ENCODE measurements at places on chromosomes 11 and 22.

DNA sequence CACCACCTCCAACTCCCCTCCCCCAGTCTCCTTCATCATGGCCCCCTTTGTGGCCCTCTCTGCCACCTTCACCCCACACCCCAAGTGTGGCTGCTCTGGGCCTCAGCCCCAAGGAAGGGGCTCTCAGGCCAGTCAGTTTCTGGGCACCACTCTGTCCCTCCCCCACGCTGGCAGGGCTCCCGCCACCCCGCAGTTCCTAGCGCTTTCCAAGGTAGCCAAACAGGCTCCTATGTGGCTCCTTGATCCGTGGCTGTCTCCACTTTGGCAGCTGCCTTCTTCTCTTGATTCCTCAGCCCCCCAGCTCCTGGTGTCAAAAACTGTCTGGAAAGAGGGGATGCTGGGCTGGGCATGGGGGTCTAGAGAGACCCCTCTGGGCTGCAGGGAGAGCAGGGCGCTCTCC is 10.4 kb upstream of the CACNA1I start:
- DNase-seq: no peak

GRCh38 chr11:84012171-84012826 is 726.1 kb upstream of the CCDC90B start:
- no peak for DNase-seq

GRCh38 chr22:37904572-37905533 is 1.2 kb upstream of the MICALL1 start:
- DNase-seq: peak; percentile 34

- DNase-seq: no peak
Measured at GRCh38 chr22:31583861-31584485, 78.0 kb downstream of the PISD start.

GRCh38 chr22:26593763-26594162 is 3.8 kb upstream of the TPST2 start:
- no peak for DNase-seq

DNA sequence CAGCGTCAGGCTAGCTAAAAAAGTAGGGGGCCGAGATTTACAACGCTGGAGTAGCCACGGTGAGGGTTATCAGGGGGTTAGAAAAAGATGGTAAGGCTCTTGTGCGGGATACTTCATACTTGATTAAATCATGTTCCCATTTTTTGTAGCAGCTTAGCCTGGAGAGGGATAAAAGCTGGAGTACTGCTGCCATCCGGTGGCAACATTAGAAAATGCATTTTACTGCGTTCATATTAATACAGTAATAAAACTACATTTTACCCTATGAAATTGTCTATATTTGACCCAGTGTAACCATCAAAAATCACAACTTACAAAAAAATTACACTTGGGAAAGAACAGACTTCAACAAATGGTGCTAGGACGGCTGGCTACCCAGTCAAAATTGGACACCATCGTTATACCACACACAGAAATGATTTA is 17.3 kb downstream of the RPUSD4 start:
- DNase-seq: no peak

- DNase-seq: no peak
Measured at GRCh38 chr11:44572884-44573283, 7.4 kb downstream of the CD82 start.

GRCh38 chr11:15737320-15737719 is 619.0 kb downstream of the SOX6 start:
- no peak for DNase-seq

DNA sequence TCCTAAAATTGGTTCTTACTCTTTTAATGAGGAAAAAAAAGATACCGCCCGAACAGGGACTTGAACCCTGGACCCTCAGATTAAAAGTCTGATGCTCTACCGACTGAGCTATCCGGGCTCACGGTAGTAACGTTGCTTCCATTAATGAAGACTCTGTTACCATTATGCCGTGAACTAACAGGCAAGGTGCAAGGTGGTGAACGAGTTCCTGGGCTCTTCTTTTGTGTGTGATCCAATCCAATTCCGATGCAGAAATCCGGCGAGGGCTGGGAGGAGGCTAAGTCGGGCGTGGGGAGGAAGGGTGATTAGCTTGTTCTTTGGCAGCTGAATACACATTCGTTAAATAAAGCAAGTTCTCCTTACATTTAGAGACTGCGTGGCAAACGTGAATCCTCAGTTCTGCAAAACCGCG is 49.0 kb downstream of the OR4D9 start:
- DNase-seq: peak; percentile 83

DNA sequence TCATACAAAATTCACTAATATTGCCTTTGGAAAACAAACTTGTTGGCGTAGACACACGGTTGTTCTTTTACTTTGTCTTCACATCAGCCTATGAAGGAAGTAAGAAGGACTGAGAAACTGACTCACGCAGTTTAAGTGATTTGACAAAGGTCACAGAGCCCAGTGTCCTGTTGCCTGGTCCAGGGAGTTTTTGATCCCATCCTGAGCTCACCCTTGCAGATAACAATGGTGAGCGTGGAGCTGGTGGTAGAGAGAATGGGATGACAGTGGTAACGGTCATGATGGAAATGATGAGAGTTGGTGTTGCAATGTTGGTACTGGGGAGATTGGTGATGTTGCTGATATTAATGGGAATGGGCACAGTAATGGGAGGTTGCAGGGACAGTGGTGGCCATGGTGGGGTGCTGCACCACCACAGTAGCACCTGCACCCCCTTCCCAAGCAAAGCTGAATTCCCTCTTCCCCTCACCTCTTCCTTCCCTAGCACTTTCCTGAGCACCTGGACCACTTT is 22.0 kb downstream of the CREB3L1 start:
- no peak for DNase-seq

DNA sequence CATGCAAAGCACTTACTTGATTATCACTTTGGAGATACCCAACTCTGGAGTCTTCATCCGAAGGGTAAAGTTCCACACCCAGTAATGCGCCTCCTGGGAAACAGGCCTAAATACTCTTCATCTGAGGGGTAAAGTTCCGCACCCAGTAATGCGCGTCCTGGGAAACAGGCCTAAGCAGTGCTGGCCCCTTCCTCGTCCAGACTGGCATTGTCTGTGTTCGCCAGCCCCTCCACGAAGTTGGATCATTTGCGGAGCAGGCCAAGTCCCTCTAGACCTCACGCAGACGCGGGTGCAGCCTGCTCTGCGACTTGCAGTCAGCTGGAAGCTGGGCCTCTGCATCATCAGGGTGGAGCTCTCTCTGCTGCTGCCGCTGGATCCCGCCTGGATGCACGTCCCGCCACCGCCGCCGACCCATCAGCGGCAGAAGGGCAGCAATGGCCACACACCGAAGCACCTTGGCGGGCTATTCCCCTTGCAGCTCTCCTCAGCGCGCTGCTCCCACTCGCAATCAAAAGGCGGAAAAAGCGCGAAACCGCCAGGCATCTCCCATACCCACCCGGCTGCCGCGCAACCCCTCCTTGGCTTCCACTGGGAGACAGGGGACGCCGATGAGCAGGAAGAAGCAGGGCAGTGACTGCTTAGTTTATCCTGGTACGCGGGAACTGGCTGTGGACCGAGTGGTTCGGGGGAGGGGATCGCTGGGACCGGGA is 34.1 kb upstream of the GLYATL1 start:
- no peak for DNase-seq

DNA sequence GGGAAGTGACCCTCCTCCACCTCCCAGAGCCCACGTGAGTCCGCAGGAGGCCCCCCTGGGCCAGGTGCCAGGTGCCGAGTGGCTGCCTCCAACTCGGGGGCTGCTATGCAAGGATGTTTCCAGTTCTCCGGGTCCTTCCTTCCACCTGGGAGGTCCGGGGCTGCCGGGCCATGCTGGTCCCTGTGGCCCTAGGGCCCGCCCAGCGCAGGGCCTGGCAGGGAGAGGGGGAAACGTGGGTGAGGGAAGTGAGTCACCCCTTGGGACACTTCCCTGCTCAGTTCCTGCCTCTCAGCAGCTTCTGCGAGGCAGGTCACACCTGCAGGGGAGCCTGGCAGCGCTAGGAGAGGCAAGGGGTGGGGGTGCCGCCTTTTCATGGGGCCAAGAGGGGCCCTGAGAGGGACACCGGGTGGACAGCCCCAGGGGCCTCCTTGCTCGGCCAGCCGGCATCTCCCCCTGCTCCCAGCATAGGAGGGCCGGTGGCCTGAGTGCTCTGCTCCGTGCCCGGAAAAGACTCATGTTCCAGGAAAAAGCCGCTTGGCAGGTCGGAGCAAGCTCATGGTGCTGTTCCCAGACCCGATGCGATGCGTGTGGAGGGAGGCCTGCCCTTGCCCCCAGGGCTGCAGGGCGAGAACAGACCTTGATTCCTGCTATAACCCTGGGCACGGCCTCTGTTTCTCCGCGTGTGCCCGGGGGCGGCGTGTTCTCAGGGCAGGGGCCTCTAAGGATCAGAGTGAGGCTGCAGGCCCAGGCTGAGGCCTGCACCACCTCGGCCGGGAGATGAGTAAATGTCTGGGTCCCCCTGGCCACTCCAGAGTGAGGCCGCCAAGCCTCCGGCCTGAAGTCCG is 30.3 kb upstream of the WNT7B start:
- no peak for DNase-seq

DNA sequence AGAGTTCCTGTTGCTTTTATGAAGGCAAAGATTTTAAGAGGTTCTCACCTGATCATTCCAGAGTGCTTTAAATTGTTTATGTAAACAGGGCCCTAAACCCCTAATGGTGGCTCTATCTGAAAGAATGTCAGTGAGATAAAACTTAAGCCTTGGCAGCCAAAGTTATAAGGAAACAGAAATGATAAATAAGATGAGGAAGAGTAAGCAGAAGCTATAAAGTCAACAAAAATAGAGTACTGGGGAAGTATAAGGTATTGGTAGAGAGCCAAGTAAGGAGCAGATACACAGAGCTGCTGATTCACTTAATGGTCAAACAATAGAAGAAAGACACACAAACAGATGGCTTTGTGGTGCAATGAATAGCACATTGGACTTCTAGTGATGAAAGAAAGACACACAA is 37.9 kb downstream of the TMPRSS5 start:
- no peak for DNase-seq

DNA sequence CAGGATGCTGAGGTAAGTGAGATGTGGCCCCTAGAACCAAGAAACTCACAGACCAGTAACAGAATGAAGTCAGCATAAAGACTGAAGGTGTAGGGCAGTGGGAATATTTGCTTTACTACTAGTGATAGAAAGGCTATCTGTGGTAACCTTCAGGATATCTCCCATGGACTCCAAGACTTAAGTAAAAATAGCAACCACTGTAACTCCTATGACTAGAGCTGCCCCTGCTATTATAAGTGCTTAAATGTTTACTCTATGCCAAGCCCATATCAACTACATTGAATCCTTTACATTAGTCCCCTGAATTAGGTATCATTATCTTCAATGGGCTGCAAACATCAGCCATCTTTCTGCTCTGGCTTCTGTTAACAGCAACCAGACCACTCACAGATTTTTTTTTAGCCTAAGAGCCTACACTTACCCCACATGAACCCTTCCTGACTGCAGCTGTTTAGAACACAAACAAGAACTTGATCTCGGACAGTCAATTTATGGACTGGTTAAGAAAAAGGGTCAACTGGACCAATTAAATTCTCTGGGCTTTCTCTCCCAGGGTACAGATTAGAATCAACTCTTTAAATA is 335.1 kb upstream of the API5 start:
- DNase-seq: no peak

GRCh38 chr11:67268081-67268961 is 2.0 kb downstream of the GRK2 start:
- peak; percentile 75 for DNase-seq

GRCh38 chr11:84396521-84396920 is 1110.4 kb upstream of the CCDC90B start:
- no peak for DNase-seq

GRCh38 chr11:71178076-71178475 is 74.3 kb downstream of the SHANK2 start:
- DNase-seq: no peak

- no peak for DNase-seq
Measured at GRCh38 chr11:62728171-62728988, at the start of gene TTC9C. TTC9C (plus strand) TSS chr11:62728486; CDS start chr11:62728849, 363 bp downstream.

DNA sequence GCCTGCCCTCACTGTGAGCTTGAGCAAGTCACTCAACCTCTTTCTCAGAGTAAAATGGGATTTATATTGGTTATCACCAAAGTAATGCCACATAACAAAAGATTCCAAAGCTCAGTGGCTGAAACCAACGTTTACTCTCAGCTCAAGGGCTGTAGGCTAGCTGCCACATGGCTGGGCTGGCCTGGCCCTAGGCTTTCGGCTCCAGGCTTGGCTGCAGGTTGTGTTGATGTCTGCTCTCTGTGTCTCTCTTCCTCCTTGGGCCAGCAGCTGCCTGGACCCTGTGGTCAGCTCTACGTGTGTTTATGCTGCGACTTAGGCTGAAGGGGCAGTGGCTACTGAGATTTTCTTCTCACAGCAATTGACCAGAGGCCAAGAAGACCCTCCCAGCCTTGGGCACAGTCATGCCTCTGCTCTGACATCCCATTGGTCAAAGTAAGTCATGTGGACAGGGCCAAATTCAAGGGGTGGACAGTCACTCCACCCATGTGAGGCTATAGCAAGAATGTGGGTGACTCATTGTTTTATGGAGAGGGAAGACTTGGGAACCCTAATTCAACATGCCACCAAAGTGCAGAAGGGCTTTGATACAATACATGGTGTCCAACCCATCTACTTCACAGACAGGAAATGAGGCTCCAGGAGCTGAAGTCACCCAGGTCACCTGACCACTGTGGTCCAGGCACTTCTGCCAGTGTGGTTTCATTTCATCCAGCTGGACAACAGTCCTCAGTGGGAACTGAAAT is 90.6 kb downstream of the TSPAN18 start:
- no peak for DNase-seq

DNA sequence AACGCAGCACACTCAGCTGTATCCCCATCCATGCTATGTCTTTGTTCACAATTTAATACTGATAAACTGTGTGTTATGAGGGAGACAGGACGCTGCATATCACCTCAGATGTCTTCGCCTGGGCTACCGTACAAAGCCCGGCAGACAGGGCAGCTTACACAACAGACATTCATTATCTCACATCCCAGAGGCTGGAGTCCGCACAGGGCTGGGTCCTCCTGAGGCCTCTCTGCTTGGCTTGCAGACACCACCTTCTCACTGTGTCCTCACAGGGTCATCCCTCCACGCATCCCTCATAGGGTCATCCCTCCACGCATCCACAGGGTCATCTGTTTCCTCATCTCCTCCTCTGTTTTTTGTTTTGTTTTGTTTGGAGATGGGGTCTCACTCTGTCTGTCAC is 61.2 kb downstream of the SHANK2 start:
- DNase-seq: no peak

GRCh38 chr22:41360126-41360525 is 21.6 kb upstream of the TEF start:
- no peak for DNase-seq

GRCh38 chr11:70747921-70748320 is 349.6 kb downstream of the CTTN start:
- DNase-seq: no peak

All from stimulated activated naive CD8-positive, alpha-beta T cell treated with anti-CD3 and anti-CD28 coated beads, Interleukin-15, amount 100 ng/mL, for 72 hours (primary cell).